ENCODE measurements at places on chromosomes 11 and 22.

DNA sequence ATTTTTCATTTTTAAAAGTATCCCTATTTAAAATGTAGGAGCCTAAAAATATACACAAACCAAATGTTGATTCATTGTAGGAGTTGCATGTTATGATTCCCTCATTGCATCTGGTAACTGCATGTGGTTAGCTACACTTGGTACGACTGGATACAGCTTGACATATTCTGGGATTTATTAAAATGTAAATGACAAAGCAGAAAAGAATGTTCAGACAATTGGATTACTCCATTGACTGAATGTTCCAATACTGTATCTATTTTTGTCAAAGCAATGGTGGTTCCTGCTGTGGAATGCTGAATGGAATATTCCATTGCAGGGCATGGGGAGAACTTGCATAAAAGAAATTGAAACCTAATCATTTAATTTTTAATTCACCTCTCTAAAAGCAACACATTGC lies 30.8 kb downstream of the BLID start:
- DNase-seq = no peak

DNA sequence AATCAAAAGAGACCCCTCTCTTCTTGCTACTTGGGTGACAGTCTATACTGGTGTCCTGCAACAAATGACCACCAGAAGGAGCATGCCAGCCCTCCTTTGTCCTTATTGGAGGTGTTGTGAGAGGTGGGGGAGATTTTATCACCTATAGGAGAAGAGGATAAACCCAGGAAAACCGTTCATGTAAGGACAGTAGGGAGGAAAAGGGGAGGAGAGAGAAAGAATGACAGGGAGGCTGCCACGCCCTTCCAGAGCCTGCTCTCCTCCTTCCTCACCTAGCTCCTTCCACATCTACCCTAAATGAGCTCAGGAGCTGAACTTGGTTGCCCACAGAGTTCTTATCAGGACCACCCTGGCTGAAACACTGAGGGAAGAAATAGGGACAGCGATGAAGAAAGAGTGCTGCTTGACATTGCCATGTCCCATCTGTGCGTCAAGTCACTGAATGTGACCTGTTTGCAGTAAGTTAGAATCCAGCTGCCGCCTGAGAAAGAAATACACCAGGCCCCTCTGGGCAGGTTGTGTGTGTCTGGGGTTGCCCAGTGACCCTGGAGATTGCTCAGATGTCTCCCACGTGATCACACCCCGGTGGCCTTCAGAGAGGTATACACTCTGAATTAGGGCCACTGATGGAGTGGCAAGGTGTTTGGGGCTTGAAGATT lies 40.4 kb upstream of the ETS1 start:
- no peak for DNase-seq

DNA sequence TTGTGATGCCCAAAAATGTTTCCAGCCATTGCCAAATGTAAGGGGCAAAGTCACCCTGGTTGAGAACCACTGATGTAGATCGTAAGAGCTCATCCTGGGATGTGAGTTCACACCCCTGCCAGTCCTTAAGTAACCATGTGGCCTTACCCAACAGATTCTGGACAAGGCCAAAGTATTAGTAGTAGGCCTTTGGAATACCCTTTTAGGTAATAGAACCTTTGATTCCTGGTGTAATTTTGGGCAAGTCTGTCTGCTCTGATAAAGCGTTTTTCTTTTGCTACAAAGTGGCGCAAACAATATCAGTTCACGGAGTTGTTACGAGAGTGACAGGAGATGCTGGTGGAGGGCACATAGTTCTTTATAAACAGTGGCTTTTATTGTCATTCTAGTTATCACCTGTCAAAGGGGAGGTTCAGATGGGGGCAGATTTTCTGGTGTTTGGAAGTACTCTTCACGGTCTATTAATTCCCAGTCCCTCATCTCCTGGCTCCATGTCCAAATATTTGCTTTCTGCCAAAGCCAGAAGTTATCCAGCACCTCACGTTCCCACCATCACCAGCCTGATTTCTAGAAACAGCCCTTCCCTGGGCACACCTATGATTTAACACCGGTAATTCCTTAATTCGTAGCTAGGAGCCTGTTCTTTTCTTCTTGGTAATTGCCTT lies 73.8 kb upstream of the CRYBB3 start:
- no peak for DNase-seq

- no peak for DNase-seq
Measured at GRCh38 chr11:102238391-102238821, 78.9 kb upstream of the BIRC3 start.

DNA sequence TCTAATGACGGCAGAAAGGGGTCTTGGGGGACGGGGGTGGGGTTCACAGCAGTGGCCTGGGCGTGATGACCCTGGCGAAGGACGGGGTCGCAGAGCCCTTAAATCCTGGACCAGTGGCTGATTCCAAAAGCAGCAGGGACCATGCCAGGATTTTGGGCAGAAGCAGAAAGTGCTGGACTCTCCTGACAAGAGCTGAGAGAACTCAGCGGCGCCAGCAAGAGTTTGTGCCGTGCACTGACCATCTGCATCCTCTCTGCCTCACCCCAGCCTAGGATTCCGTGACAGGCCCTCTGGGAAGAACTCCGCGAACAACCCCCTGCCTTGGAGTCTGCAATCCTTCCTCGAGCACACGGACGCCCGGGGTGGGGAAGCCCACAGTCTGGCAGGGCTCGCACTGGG lies 644 bp upstream of the NDUFV1 start:
- DNase-seq = no peak

DNA sequence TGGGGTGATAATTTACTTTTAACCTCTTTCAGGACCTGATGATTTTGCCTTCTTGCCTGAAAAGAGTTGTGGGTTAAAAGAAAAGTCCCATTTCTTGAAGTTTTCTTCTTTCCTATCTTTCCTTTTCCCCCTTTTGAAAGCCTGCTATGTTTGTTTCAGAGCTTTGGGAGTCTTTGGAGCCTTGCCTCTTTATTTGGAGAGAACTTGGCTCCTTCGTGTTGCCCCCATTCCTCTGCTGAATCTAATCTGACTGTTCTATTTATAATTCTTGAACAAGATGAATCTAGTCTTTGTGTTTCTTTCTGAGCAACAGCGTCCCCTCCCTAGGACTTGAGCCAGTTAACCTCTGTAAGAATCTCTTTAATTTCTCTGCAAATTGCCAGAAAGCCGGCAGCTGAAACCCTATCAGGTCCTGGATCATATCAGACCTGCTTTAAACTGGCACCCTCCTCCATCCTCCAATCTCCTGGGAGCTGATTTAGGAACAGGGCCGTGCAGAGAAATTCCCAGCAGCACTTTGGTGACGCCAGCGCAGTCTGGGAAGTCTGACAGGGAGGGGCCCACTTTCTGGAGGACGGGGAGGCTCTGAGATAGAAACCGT lies 289.1 kb upstream of the SORL1-AS1 start:
- peak; percentile 31 for DNase-seq

GRCh38 chr11:66371627-66372415 lies at the start of gene SLC29A2:
TSS of gene SLC29A2 (minus strand) at chr11:66371760. CDS start at chr11:66371591, 169 bp downstream.
- DNase-seq = no peak

GRCh38 chr11:88415495-88415894 lies 78.0 kb upstream of the CTSC start:
- DNase-seq = no peak

- no peak for DNase-seq
Measured at GRCh38 chr11:13952221-13952620, 10.3 kb upstream of the SPON1 start.

DNA sequence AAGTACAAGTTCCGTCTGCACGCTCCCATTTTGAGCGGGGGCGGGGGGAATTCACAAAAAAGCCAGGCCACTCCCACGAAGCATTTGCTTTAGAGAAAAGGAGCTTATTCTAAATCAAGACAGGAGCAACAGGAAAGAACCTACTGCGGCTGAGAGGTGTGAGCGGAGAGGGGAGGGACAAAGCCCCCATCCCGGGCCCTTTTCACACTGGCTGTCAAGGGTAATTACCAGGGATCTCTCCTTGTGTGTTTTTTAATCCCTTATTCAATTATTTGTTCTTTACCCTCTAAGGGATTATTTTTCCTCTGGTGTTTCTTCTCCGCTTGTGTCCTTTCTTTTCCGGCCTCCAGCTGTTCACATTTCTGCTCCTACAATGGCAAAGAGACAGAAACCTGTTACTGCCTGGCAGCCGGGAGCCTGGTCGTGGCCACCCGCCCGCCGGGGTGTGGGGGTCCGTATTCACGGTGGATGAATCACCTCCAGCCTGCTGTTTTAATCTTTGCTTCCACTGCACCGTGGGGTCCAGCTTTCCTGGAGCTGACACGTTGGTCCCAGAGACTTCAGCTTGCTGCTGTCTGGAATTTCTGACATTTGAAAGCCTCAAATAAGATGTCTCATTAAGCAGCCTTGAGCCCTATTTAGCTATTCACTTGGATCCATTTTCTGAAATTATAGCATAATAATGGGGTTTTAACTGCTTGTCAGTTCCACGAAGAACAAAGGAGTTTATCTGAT lies 61.4 kb upstream of the FADD start:
- no peak for DNase-seq

- no peak for DNase-seq
Measured at GRCh38 chr22:24542641-24543040, 12.3 kb downstream of the GUCD1 start.

- no peak for DNase-seq
Measured at GRCh38 chr22:27839057-27839660, 37.6 kb upstream of the MN1 start.

GRCh38 chr11:21177379-21177778 lies 508.0 kb downstream of the NELL1 start:
- DNase-seq = no peak

- DNase-seq = no peak
Measured at GRCh38 chr22:37713761-37714160, 16.9 kb downstream of the TRIOBP start.

DNA sequence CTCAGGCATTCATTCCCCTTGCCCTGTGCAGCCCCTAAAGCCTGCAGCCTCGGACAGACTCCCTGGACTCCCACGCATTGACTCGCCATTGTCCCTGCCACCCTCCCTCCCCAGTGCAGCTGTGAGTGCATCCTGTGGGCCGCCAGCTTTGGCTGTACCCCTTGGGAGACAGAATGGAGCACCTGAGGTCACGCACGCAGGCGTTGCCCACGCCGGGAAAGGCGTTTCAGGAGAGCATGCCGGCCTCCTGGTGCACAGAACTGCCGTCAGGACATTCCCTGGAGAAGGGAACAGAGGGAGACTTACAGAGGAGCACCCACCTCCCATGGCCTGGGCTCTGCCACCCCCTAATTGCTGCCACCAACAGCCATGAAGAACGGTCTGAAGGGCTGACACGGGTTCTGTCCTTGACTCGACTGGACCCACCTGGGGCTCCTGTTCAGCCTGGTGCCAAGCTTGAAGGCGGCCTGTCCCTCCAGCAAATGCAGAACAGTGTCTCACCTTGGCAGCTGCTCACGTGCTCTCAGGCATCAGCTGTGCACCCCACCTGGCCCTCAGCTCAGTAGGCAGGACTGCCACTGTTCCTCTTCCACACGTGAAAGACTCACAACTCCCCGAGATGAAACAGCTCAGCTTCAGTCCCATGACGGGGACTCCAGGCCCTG lies 503.8 kb downstream of the BRD1 start:
- DNase-seq = no peak

- no peak for DNase-seq
Measured at GRCh38 chr22:27350306-27350705, 451.2 kb downstream of the MN1 start.

DNA sequence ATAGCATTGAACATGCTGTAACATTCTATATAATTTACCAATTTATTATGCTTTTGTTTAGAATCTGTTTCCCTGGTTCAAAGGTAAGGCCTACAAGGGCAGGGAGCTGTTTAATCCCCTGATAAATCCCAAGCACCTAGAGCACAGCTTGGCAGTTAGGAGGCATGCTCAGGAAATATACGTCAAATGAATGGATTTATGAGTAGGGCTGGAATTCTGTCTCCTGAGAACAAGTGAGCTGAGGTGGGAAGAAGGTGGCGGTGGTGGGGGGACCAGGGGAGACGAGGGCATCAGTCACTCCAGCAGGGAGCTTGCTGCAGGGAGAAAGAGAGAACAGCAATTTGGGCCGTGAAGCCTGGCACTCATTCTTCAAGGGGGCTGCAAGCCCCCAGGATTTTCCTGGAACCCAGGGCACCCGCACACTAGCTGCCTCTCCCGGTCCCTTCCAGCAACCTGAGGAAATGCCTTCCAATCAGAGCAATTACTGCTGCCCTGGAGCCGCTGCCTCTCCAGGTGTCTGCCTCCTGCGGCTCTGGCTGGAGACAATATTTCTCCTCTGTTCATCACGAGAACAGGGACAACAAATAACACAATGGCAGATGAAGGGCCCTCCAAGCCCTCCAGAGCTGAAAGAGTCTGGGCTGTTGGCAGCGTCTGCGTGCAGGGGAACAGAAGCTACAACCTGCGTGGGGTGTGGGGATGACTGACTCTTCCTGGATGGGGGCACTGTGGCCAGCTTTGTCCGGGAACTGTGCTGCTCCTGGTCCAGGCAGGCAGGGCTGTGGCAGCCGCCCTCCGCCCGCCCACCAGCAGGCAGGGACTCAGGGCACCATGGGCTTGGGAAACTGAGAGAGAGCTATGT lies 233.4 kb downstream of the ST3GAL4 start:
- no peak for DNase-seq

- no peak for DNase-seq
Measured at GRCh38 chr11:22677153-22677903, 10.9 kb downstream of the GAS2 start.

GRCh38 chr11:95531116-95531515 lies 258.5 kb downstream of the FAM76B start:
- DNase-seq = no peak

DNA sequence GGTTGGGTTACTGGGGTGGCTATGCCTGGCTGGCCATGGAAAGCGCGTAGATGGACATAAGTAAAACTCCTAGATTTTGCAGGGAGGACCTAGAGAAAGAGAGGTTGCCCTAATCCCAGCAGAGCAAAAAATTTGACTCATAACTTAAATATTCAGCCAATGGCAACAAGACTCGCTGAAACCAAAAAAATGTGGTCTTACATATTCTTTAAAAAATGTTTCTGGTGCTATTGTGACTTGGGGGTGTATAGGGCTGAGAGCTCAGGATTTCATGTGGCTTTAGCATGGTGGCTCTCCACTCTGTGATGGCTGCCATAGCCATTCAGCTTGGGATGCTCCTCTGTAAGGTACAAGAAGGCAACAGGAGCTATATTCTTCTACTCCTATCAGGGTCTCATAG lies 27.2 kb upstream of the PDGFD start:
- no peak for DNase-seq

DNA sequence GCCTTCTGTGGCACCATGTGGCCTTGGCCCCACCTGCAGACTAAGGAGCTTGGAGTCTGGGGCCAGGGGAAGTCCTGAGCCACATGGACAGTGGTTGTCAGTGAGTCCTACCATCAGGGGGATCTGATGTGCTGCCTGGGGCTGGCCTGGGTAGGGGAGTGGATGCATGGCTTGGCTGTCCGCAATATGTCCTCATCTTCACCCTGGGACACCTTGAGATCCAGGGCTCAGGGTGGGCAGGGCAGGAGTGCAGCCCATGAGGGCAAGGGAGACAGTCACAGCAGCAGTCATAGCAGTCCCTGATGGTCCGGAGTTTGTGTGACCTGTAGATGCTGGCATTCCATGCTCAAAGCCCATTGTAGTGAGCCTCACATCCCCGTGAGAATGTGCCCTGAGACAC lies 256.8 kb upstream of the B3GAT1 start:
- no peak for DNase-seq

DNA sequence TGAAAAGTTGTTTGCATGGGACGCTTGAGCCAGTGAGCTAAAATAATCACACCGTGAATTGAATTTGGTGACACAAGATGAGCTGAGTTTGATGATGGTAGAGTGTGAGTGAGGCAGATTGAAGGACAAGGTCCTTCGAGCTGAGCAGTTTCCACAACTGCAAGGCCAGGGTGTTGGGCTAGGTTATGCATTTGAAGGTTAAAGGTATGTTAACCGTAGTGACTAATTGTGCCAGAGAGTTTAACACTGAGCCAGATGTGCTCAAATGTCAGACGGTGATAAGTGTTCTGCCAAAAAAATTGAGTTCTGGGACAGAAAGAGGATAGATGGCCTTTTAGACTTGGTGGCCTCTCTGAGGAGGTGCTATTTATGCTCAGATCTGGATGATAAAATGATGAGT lies 89.5 kb downstream of the FAM83F start:
- DNase-seq = no peak

Measured in left renal cortex interstitium (tissue), 4 donors.